ENCODE measurements at places on chromosomes 13 and 19.

GRCh38 chr19:3969435-3970312 is 1.2 kb downstream of the DAPK3 start:
- H3K4me3 ChIP-seq: peak overlapping the region; percentile 93
- DNase-seq: no peak
- H3K36me3 ChIP-seq: peaks cover 2% of the 10 kb centered on the region
- no peaks in the 10 kb centered on the region for H3K27me3 ChIP-seq
- peaks cover 45% of the 10 kb centered on the region for H3K4me1 ChIP-seq

GRCh38 chr19:9487016-9487415 is 11.4 kb downstream of the ZNF560 start:
- H3K4me3 ChIP-seq: no peak overlapping the region
- H3K27me3 ChIP-seq: no peaks in the 10 kb centered on the region
- no peak for DNase-seq
- no peak overlapping the region for H3K27ac ChIP-seq

DNA sequence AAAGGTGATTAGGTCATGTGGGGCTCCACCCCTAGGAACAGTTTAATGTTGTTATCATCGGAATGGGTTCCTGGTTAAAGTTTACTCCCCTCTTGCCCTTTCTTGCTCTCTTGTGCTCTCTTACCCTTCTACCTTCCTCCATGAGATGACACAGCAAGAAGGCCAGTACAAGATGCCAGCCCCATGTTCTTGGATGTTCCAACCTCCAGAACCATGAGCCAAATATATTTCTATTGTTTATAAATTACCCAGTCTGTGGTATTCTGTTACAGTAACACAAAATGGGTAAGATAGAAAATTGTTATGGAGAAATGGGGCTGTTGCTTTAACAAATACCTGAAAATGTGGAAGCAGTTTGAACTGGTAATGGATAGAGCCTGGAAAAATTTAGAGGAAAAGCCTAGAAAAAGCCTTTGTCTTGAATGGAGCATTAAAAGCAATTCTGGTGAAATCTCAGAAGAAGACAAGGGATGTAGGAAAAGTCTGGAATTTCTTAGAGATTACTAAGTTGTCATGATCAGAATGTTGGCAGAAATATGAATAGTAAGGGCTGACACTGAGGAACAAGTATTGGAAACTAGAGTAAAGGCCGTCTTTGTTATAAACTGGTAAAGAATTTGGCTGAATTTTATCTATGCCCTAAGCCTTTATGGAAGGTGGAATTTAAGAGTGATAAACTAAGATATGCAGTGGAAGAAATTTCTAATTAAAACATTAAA is 53.5 kb upstream of the TSC22D1 start:
- DNase-seq: no peak
- H3K4me3 ChIP-seq: no peak overlapping the region
- no peaks in the 10 kb centered on the region for H3K4me1 ChIP-seq

DNA sequence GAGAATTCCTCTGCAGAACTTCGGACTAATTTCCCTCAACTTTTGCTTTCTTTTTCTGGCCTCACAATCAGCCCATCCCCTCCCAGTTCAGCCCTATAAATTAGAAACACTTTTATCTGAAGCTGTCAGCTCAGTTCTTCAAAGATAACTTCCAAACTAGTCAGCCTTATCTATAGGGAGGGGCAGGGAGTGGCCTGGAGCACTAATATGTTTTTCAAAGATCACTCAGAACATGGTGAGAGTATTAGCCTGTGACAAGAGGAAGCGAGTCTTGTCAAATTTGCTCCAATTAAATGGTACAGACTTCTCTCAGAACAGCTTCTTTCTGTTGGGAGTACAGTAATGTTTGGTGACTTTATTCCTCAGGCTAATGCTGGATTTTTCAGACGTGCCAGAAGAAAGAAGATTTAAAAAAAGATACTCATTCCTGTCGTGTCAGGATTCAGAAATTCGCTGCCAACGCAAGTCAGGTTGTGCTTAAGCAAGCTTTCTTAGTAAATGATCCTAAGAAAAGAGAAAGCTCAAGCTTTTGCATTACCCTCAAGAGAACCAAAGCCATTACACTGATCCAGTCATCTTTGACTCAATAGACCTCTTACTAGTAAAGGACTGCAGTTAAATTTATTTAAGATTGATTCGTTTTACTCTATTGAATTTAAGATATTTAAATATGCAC is 1033.6 kb downstream of the SLITRK5 start:
- no peaks in the 10 kb centered on the region for H3K27me3 ChIP-seq
- DNase-seq: no peak
- H3K27ac ChIP-seq: no peak overlapping the region
- no peak overlapping the region for H3K4me3 ChIP-seq

DNA sequence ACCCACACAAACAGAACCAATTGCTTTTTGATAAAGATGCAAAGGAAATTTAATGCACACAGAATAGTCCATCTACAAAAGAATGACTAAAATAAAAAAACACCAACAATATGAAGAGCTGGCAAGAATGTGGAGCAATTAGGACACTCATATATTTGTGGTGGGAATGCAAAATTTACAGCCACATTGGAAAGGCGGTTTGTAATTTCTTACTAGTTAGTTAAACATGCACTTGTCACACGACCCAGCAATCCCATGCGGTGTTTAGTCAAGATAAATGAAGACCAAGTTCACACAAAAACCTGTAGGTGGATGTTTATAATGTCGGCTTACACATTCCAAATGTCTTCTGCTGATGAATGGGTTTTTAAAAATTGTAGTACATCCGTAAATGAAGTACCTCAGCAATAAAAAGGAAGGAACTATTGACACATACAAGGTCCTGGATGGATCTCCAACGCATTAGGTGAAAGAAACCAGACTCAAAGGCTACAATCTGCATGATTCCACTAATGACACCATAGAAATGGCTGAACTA is 5.2 kb downstream of the GRTP1 start:
- no peak overlapping the region for H3K27ac ChIP-seq
- no peak overlapping the region for H3K4me3 ChIP-seq
- peaks cover 6% of the 10 kb centered on the region for H3K4me1 ChIP-seq
- H3K27me3 ChIP-seq: peaks cover 28% of the 10 kb centered on the region
- no peaks in the 10 kb centered on the region for H3K36me3 ChIP-seq
- DNase-seq: no peak

GRCh38 chr13:34255711-34256110 is 437.8 kb downstream of the RFC3 start:
- H3K27ac ChIP-seq: no peak overlapping the region
- no peaks in the 10 kb centered on the region for H3K36me3 ChIP-seq
- H3K4me3 ChIP-seq: no peak overlapping the region

DNA sequence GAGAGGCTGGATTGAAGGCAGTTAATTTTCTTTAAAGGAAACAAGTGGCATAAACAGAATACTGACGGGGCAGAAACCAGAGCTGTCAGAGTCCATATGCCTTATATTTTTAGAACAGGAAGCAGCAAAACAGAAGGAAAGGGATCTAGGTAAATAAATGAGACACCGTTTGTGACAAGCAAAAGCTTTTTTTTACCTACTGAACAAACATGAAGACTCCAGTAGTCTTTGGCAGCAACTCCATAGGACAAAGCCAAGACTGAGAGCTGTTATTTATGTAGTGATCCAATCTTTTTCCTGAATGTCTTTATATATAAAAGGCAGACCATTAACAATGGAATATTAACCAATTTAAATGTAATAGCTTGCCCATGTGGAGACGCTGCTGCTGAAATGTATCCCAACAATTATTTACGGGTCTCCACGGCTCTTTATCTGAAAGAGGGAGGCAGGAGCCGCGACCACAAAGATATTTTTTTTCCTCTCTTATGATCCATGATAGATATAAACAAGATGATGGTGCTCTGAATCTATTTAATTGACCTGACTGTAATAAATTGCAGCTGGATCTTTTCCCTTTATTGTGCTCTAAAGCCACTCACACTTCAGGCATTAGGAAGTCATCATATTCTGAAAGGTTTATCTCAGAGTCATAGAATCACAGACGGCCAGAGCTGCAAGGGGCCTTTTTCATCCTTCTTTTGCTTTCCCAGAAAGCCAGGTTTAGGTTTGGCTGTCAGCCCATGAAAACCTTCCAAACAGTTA is 687.8 kb downstream of the EFNB2 start:
- H3K36me3 ChIP-seq: no peaks in the 10 kb centered on the region
- no peak overlapping the region for H3K27ac ChIP-seq
- no peak for DNase-seq
- no peaks in the 10 kb centered on the region for H3K4me1 ChIP-seq
- H3K4me3 ChIP-seq: no peak overlapping the region

- no peak for DNase-seq
- H3K4me3 ChIP-seq: no peak overlapping the region
- H3K27me3 ChIP-seq: peaks cover 23% of the 10 kb centered on the region
- H3K27ac ChIP-seq: no peak overlapping the region
- peaks cover 10% of the 10 kb centered on the region for H3K36me3 ChIP-seq
- H3K4me1 ChIP-seq: no peaks in the 10 kb centered on the region
Measured at GRCh38 chr13:38952827-38953226, 37.8 kb downstream of the STOML3 start.

GRCh38 chr13:73428137-73428536 is 369.3 kb downstream of the KLF5 start:
- no peak for DNase-seq
- no peak overlapping the region for H3K27ac ChIP-seq
- no peaks in the 10 kb centered on the region for H3K36me3 ChIP-seq
- peaks cover 1% of the 10 kb centered on the region for H3K27me3 ChIP-seq

DNA sequence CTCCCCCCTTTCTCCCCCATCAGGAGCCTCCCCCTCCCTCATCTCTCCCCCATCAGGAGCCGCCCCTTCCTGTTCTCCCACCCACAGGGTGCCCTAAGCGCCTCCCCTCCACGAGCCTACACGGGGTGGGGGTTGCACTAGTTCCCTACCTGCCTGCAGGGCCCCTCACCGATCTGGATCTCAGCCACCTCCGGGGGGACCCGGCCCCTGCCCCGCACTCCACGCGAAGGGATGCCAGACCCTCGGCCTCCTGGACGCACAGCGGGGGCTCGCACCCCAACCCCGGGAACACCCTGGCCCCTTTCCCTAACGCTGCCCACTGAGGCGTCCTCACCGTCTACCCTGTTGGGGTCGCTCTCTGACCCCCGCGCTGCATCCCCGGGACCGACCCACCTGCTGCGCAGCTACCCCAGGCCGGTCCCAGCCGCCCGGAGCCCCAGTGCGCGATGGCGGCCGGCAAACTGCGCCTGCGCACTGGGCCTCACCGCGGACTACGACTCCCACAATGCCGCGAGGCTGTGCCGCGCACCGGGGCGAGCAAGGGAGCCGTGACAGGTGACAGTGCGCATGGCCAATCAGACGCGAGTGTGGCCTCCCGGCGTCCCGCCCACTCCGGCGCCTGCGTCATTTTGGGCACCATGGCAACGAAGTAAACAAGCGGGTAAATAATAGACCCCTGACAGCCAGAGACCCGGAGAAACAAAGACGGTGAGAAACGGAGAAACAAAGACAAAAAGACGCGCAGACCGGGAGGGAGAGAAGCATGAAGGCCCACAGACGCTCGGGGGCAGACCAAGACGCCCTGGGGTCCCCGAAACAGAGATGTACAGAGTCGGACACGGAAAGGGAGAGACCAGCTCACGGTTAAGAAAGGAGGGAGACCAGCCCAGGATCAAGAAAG is at the start of gene ZSCAN18:
Gene ZSCAN18 (minus strand): TSS at position 451 of the 901 bp plus-strand sequence. CDS start 7,964 bp downstream, outside the sequence.
- H3K4me3 ChIP-seq: peak within 1 kb of the TSS; percentile 91
- H3K27ac ChIP-seq: peak within 1 kb of the TSS; percentile 100
- H3K36me3 ChIP-seq: peaks cover 11% of the 10 kb centered on the region
- H3K27me3 ChIP-seq: peaks cover 2% of the 10 kb centered on the region
- DNase-seq: peak; percentile 100
- peaks cover 17% of the 10 kb centered on the region for H3K4me1 ChIP-seq

- H3K4me3 ChIP-seq: no peak overlapping the region
- no peaks in the 10 kb centered on the region for H3K36me3 ChIP-seq
- H3K27ac ChIP-seq: no peak overlapping the region
- H3K27me3 ChIP-seq: no peaks in the 10 kb centered on the region
Measured at GRCh38 chr19:10378124-10378523, 2.2 kb downstream of the TYK2 start.

DNA sequence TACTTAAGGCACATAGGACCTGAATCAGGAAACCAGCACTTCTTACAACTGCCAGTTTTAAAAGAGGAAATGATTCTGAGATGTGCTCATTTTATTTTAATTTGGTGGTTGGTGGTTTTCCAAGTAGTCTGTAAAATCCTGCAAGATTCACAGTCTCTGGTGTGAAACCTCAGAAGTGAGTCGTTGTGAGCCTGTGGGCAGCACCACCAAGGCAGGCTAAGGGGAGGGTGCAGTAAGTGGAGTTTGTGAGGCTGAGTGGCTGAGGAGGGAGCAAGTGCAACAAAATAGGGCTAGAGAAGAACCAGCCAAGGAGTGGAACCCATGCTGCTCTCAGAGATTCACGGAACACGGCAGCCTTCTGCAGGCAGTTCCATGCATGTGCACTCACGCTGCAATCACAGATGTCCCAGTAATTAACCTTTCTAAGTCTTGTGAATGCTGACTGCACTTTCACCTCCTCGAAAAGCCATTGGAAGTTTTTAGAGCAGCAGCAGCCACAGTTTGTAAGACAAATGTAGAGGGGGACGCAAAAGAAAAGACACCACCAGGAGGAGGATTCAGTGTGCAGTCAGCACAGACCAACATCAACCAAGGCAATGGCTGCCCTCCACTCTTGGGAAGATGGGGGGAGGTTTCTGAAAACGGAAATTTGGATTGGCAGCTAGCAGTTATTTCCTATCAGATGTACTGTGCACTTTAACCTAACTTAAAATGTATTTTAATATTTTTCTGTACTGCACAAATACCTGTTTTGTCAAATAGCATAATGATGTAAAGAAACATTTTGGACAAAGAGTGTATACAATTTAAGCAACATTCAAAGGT is 44.9 kb downstream of the ESD start:
- H3K4me3 ChIP-seq: peak overlapping the region; percentile 60
- no peaks in the 10 kb centered on the region for H3K27me3 ChIP-seq
- peak overlapping the region; percentile 68 for H3K27ac ChIP-seq
- peak; percentile 30 for DNase-seq

- peak within 1 kb of the TSS; percentile 92 for H3K4me3 ChIP-seq
- H3K27me3 ChIP-seq: peaks cover 2% of the 10 kb centered on the region
- peaks cover 9% of the 10 kb centered on the region for H3K4me1 ChIP-seq
- H3K36me3 ChIP-seq: peaks cover 7% of the 10 kb centered on the region
Measured at GRCh38 chr19:56671613-56671994, at the start of gene ZNF835. Gene ZNF835 (minus strand): TSS chr19:56671757. CDS start chr19:56665198, 6,559 bp downstream.

GRCh38 chr19:11444059-11444458 is 8.6 kb downstream of the PRKCSH start:
- H3K4me1 ChIP-seq: peaks cover 18% of the 10 kb centered on the region
- H3K4me3 ChIP-seq: no peak overlapping the region
- no peak for DNase-seq
- no peaks in the 10 kb centered on the region for H3K27me3 ChIP-seq

DNA sequence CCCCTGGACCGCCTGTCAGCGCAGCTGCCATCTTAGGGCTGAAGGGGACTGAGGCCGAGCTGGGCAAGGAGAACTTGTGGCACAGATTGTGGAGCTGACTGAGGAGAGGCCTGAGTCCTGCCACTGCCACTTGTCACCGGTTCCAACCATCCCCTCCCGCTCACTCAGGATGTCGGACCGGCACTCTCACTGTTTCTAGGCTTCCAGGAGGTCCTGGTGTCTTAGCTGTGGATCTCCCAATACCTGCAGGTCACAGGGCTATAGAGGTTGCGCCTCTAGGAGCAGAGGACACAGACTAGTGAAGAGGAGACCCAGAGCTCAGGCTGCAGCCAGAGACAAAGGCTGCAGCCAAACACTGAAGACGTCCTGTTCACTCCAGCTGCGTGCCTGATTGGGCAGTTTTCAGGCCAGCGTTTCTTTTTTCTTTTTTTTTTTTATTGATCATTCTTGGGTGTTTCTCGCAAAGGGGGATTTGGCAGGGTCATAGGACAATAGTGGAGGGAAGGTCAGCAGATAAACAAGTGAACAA is 15.3 kb upstream of the ZNF486 start:
- no peaks in the 10 kb centered on the region for H3K36me3 ChIP-seq
- H3K27ac ChIP-seq: no peak overlapping the region
- no peaks in the 10 kb centered on the region for H3K27me3 ChIP-seq
- no peaks in the 10 kb centered on the region for H3K4me1 ChIP-seq
